Muscle of leg (tissue), 16 donors: ENCODE measurements at places on chromosomes 16 and 17. TPM values are rescaled to one million over a fixed set of nuclear protein-coding genes. Genes with fewer than 3 reads are reported as not detected.

- DNase-seq, result no peak
Observed at GRCh38 chr16:68825427-68825826, 17.9 kb upstream of the TANGO6 start.

KRTAP4-9 gene
- total RNA-seq, result not detected

DNA sequence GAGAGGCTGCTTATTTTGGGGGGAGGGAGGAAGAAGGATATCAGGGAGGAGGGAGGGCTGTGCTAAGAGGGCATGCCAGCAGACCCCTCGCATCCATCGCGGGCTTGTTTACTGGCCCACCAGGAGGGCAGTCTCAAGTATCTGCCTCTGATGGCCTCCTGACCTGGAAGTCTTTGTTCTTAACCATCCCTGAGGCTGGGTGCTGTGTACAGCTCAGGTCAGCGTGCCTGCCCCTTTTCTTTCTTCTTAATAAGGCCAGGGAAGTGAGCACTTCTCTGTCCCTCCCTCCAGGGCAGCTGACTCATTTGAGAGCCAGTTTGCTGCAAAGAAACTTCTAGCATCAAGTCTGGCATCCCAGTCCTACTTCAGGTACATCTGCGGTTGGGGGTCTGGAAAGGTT is 157.0 kb downstream of the CCDC182 start:
- DNase-seq, result no peak

DNA sequence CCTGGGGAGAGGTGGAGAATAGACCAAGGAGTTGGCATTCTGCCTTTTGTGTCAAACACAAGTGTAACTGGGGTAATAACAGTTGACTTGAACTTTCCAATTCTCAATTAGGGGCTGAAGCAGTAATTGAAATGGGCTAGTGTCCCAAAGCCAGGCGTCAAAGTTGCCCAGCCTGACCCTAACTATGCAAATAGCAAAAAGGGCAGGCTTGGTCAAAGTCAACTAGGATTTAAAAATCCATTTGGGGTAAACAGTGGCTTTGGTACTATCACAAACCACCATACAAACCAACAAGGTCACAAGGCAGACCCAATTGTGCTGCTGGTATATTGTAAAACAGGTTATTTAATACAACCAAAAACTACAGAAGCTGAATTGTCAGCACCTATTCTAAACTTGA is 18.0 kb downstream of the NFE2L1 start:
- no peak for DNase-seq

DNA sequence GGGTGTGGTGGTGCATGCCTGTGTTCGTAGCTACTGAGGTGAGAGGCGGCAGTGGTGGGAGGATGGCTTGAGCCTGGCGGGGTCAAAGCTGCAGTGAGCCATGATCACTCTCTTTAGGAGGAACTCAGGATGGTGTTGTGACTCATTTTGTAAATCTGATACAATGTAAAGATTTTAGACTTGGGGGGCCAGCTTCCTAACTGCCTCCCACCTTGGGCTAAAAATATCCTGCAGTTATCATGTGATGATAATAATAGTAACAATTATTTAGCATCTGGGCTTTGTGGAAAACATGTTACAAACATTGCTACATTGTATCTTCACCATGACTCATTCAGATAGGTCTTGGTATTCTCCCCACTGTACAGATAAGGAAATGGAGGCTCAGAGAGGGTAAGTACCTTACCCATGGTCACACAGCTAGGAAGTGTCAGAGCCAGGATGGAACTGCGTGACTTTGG is 7.4 kb downstream of the CTNS start:
- DNase-seq, result no peak

GRCh38 chr17:9020096-9020823 is 1.1 kb upstream of the NTN1 start:
- no peak for DNase-seq

DNA sequence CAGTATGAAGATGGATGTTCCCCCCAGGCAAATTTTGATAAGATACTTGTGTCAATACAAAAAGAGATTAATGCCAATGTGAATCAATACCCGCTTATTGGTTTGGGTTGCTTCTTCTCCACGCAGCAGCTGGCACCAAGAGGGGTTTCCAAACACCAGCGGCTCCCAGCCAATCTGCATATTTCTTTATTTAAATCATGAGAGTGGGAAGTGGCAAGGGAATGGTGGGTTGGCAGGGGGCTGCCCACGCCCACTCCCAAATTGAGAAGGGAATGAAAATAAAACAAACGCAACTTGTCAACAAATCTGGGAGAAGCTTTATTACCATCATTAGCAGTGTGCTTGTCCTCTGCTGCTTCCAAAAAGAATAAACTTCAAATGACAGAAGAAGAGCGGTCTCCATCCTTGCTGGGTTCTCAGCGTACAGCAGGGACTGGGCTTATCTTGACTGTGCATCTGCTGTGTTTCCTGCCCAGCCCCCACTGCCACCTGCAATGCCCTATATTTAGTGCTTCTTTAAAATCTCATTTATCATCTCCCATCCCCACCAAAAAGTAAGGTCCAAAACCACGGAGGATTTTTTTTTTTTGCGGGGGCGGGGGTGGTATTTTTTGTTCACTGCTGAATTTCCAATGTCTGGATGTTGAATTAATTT is 34.9 kb upstream of the C16orf78 start:
- no peak for DNase-seq

DNA sequence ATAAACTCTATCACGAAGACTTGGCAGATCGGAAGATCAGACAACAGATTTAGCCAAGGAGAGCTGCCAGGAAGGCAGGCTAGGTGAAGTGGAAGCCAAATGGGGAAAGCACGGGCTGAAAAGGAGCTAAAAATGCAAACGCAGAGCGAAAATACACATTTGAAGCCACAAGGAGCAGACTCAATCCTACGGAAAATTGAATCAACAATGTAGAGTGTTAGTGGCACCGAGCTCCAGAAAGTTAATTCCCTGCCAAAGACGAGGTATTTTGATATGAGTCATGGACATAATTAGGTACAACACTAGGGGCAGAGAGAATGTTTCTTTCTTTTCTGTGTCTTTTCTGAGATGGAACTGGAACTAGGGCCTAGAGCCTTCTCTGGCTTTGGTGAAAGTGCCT is 20.7 kb downstream of the GSG1L start:
- DNase-seq, result peak; percentile 66

DOC2A gene
- 0.22 TPM for total RNA-seq

DNA sequence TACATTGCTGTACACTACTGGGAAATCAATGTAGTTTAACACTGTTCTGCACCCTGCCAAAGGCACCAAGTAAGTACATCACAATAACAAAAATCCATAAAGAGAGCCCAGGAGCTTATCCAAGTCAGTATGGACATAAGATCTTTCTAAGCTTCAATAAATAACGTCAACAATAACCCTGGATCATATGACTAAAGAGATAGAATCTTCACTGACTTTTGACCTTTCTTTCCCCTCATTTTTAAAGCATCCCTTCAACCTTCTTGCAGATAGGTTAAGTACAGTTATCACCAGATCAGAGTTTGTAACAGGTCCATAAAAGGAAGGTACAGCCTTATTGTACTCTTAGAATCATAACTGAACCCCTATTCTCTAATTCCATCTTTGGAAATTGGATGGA is 2.3 kb downstream of the CEP20 start:
- DNase-seq, result no peak

GRCh38 chr17:11557727-11558452 is 40.4 kb upstream of the DNAH9 start:
- peak; percentile 32 for DNase-seq

FA2H gene
- 0.09 TPM for total RNA-seq

DNA sequence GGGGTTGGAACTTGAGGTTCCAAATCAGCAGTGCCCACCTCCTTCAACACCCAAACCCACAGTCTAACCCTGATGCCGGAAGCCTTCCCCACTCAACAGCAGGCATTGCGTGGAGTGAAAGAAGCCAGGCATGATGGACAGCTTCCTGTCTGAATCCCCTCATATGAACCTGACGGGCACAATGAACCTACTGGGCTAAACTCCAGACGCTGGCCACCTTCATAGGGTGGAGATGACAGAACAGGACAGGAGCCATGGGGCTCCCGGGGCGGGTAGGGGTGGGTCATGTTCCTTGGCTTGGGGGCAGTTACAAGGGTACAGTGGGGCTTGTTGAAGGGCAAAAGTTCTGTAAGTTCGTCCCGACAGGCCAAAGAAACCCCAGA is 460 bp upstream of the HSBP1 start:
- no peak for DNase-seq

AIPL1 gene
- total RNA-seq, result not detected

- no peak for DNase-seq
Observed at GRCh38 chr17:20074001-20074400, 64.8 kb downstream of the SPECC1 start.

GP1BA gene
- total RNA-seq, result 0.04 TPM

- DNase-seq, result no peak
Observed at GRCh38 chr16:83965444-83966152, 2.4 kb upstream of the NECAB2 start.

DNA sequence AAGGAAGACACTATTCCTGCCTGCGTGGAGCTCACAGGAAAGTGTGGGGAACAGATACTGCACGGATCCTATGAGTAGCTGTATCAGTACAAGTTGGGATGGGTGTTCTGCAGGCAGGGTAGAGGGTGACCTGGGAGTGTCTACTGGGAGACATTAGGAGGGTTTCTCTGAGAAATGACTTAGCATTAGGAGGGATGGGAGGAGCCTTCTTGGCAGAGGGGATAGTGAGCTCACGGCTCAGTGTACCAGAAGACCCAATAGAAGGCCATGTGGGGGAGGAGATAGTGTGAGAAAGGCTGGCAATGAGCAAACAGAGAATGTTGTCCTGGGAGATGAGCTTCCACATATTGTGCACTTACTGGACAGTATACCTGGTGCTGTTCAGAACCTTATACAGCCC is 109.1 kb downstream of the MSI2 start:
- DNase-seq, result no peak

GRCh38 chr17:59421722-59422121 is 90.3 kb downstream of the YPEL2 start:
- DNase-seq, result no peak

- no peak for DNase-seq
Observed at GRCh38 chr16:64950262-64950661, 171.6 kb downstream of the CDH11 start.

JUP gene
- total RNA-seq, result 18.6 TPM

CTRB2 gene
- total RNA-seq, result not detected

- peak; percentile 88 for DNase-seq
Observed at GRCh38 chr17:67528751-67529436, 151.8 kb downstream of the PITPNC1 start.

- no peak for DNase-seq
Observed at GRCh38 chr16:89365044-89365467, 125.3 kb downstream of the ANKRD11 start.

GRCh38 chr17:5501685-5502084 is 15.3 kb downstream of the MIS12 start:
- DNase-seq, result peak; percentile 10

FLYWCH1 gene
- 7.8 TPM for total RNA-seq

CHST4 gene
- 0.04 TPM for total RNA-seq
